ENCODE measurements at places on chromosomes 5 and 9.

- no peak for DNase-seq
Observed at GRCh38 chr5:31853398-31854135, 214.6 kb downstream of the PDZD2 start.

DNA sequence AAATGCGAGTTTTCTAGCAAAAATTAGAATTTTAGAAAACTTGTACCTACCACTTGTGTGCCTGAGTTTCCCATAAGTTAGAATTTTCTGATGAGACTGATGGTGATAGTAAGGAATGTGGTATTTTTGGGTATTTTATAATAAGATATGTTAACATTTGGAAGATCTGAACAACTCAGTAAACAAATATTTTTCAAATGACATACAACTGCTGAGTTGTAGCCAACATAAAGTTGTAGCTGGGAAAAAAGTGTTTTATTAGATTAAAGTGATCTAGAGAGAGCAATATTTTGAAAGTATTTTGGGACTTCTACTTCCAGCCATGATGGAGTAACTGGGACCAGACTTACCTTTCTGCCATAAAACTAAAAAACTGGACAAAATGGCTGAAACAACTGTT, 37.9 kb downstream of the GEMIN5 start:
- no peak for DNase-seq

GRCh38 chr5:148619484-148619883, 34.8 kb downstream of the HTR4 start:
- DNase-seq: no peak

GRCh38 chr5:174922955-174923354, 198.6 kb downstream of the MSX2 start:
- no peak for DNase-seq

- no peak for DNase-seq
Observed at GRCh38 chr9:36485647-36486328, 85.7 kb upstream of the RNF38 start.

GRCh38 chr5:154055201-154055600, 16.4 kb downstream of the MFAP3 start:
- DNase-seq: no peak

GRCh38 chr5:72369301-72369700, 49.1 kb downstream of the PTCD2 start:
- no peak for DNase-seq

DNA sequence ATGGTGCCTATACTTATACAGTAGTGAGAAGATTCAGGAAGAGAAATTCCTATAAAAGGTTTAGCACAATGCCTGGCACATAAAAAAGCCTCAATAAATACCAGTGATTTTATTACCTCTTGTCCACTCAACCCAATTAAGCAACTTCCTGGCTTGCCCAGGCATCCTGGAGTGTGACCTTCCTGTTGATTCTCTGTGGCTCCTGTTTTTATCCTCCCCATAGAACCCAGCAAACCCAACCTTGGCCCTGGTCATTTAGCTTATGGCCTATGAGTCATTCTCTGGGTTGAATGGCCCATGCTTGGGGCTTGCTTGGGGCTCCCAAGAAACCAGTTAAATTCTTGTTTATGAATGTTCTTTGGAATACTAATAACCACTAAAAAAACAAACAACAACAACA, 21.4 kb upstream of the SPARC start:
- DNase-seq: no peak

- DNase-seq: no peak
Observed at GRCh38 chr9:116767219-116767618, 80.1 kb downstream of the TRIM32 start.

- DNase-seq: no peak
Observed at GRCh38 chr5:110727025-110727314, 499 bp upstream of the TMEM232 start.

DNA sequence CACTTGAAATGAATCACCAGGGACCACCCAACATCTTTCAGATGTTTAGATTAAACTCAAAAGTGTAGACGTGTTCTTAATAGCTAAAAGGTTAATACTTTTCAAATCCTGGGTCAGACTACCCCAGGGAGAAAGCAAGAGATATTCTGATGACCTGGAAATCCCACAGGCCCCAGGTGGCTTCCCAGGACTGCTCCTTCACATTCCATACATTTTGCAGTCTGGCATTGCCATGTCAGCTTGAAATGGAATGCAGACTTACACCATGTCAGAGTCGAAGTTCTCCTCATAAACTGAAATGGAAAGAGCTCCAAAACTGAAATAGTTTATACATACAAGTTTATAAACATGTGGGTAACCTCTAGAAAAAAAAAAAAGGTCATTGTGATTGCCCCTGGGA, 61.5 kb downstream of the TMEM167A start:
- no peak for DNase-seq

GRCh38 chr9:27571011-27571410, 2.3 kb downstream of the C9orf72 start:
- DNase-seq: no peak

- DNase-seq: no peak
Observed at GRCh38 chr9:121958530-121958929, 134.6 kb downstream of the TTLL11 start.

- DNase-seq: no peak
Observed at GRCh38 chr9:137669261-137669672, 50.5 kb downstream of the EHMT1 start.

GRCh38 chr5:89279391-89280036, 396.5 kb upstream of the MEF2C start:
- no peak for DNase-seq

DNA sequence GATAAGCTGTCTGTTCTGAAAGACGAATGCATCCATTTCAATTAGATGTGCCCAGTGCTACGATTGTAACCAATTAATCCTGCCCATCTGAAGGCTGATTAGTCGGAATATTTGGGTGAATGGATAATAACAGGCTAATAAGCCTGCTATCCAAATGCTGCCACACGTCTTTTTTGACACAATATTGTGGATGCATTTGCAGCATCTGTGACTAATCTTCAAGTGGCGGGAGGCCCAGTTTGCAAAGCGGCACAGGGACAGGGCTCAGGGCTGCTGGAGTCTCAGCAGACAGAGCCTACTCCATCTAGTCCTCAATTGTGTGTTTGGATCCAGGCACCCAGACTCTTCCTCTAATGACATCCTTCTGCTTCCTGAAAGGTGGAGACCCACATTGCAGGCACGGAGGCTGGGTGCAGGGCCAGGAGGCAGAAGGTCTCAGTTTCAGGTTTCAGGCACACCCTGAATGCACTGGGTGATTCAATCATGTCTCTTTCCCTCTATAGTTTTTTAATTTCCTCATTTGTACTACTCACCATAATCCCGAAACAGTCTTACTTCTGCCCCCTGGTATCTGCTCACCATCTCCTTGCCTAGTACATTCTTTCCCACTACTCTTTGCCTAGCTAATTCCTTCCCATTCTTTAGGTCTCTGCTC, 169.6 kb downstream of the ASTN2 start:
- no peak for DNase-seq

DNA sequence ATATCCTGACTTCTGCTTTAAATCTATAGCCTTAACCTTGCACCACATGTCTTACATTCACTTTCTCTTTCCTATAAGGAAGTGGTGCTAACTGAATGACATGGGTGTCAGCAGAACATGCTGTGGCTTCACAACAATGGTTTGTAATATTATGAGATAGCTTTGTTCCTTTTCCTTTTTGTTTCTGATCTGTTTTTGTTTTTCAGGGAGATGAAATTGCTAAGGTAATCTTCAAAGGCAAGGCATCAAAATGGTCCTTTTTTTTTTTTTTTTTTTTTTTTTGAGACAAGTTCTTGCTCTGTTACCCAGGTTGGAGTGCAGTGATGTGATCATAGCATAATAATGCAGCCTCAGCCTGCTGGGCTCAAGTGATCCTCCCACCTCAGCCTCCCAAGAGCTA, 53.6 kb upstream of the RANBP6 start:
- no peak for DNase-seq

- no peak for DNase-seq
Observed at GRCh38 chr9:79409182-79409823, 162.5 kb upstream of the TLE4 start.

DNA sequence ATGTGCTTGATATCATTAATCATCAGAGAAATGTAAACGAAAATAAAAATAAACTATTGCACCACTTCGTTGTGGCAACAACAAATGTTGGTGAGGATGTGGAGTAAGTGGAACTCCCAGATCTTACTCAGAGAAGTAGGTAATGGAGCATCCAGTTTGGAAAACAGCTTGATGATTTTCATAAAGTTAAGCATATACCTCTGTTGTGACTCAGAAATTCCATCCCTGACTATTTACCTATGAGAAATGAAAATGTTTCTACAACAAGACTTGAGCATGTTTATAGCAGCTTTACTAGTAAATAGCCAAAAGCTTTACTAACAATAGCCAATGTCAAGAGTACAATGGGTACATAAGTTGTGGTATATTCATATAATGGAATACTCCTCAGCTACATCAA, 214.7 kb upstream of the NMUR2 start:
- no peak for DNase-seq

- no peak for DNase-seq
Observed at GRCh38 chr5:107294211-107294550, 376.6 kb downstream of the EFNA5 start.

DNA sequence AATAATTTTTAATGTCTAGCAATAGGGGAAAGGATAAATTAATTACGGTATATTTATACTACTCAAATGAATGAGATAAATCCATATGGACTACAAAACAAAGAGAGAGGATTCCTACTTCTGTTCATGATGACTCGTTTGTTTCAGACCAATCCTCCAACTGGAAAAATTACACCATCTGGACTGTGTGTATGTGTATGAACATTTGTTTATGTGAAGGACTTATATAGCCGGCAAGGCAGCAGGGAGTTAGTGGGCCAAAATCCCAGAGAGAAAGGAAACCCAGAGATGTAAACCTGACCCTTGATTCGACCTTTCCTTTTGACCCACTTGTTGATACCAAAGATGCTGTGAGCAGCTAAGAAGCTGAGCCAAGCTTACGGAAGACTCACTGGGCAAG, 20.1 kb downstream of the PDE6A start:
- DNase-seq: no peak

DNA sequence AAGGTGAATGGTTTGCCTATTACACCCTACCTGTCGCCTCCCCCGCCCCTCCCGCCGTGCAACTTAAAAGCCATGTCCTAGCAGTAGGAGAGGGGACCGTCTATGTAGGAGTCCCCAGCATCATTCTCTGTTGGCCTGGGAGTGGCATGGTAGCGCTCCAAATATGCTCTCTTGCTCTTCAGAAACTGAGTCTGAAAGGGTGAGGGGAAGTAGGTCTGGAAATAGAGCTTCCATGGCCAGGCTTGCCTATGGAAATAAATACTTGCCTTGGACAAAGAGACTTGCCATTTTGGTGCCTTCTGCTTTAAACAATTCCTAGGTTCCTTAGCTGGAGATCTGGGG, 1.4 kb downstream of the RGS7BP start:
- no peak for DNase-seq

GRCh38 chr5:33854733-33855151, 37.0 kb downstream of the ADAMTS12 start:
- no peak for DNase-seq

- no peak for DNase-seq
Observed at GRCh38 chr9:37197158-37198038, 77.0 kb downstream of the ZCCHC7 start.

DNA sequence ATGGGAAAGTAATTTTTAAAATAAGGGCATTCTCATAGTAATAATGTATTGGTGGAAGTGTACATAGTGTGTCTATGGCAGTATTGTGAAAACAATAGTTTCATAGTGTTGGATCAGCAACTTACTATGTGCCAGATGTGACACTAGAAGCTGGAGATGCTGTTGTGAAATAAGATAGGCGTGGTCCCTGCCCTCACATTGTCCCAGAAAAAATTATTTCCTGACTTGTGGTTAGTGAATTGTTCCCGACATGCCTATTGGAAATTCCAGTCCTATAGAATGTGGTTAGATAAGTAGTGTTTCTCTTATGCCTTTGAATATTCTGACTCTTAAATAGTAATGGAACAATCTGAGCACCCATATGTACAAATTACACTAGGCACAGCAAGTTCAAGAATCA, 55.3 kb upstream of the MTAP start:
- no peak for DNase-seq
